Lung (tissue), 17 donors: ENCODE measurements at places on chromosomes 7 and 10. TPM values are rescaled to one million over a fixed set of nuclear protein-coding genes. Genes with fewer than 3 reads are reported as not detected.

ATP5F1C gene
- 175 TPM for total RNA-seq

SLC25A13 gene
- 23.0 TPM for total RNA-seq

ELFN1 gene
- 1.1 TPM for total RNA-seq

ABCB4 gene
- total RNA-seq = 0.25 TPM

JAKMIP3 gene
- total RNA-seq = 0.34 TPM

SSC4D gene
- total RNA-seq = 2.1 TPM

ZPBP gene
- total RNA-seq = 0.85 TPM

IRF5 gene
- total RNA-seq = 34.1 TPM

ZNF853 gene
- 7.6 TPM for total RNA-seq

EZH2 gene
- 4.6 TPM for total RNA-seq

TRDMT1 gene
- total RNA-seq = 25.9 TPM

ANKRD61 gene
- total RNA-seq = not detected
